Aorta (tissue), 5 donors: ENCODE measurements at places on chromosomes 1 and 21.

GRCh38 chr1:3074297-3074741 lies 5.3 kb downstream of the PRDM16 start:
- no peak for DNase-seq

DNA sequence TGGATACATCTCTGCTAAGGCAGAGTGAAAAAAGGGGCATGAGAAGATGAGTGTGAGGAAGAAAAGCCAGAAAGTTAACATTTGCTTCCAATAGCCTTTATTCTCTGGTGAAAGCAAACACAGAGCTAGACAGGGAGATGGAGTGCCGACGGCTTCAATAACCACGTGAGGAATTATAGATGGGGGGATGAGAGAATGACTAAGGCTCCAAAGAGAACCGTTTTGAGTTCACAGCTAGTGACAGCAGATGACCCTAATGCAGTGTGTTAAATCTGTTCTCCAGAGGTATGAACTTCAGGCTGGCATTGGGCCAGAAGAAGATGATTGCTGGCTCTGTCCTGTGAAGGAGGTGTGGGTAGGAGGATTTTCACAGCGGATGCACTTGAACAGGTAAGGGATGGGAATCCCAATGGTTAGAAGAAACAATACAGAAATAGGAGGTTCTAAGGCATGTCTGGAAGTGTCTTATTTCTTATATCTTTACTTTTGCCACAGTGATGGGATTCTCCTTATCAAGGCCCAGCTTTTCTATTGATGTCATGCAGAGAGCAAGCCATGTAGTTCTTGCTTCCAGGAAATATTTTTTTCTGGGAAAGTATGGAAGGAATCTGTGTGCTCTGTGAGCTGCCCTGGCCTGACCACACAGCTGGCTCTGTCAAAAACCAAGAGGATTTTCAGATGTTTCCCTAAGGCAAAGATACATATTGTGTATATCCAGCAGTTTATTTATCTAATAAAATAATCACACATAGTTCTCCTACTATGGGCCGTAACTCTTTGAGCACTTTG lies 573.8 kb downstream of the LTN1 start:
- DNase-seq = no peak

DNA sequence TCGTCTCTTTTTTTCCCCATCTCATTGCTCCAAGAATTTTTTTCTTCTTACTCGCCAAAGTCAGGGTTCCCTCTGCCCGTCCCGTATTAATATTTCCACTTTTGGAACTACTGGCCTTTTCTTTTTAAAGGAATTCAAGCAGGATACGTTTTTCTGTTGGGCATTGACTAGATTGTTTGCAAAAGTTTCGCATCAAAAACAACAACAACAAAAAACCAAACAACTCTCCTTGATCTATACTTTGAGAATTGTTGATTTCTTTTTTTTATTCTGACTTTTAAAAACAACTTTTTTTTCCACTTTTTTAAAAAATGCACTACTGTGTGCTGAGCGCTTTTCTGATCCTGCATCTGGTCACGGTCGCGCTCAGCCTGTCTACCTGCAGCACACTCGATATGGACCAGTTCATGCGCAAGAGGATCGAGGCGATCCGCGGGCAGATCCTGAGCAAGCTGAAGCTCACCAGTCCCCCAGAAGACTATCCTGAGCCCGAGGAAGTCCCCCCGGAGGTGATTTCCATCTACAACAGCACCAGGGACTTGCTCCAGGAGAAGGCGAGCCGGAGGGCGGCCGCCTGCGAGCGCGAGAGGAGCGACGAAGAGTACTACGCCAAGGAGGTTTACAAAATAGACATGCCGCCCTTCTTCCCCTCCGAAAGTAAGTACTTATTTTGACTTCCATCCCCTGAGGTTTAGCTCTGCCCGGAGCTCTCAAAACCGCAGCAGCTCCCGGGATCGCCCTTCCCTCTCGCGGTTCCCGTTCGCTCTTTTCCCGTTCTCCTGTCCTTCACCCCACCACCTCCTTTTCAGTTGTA lies 1.5 kb downstream of the TGFB2 start:
- peak; percentile 59 for DNase-seq

DNA sequence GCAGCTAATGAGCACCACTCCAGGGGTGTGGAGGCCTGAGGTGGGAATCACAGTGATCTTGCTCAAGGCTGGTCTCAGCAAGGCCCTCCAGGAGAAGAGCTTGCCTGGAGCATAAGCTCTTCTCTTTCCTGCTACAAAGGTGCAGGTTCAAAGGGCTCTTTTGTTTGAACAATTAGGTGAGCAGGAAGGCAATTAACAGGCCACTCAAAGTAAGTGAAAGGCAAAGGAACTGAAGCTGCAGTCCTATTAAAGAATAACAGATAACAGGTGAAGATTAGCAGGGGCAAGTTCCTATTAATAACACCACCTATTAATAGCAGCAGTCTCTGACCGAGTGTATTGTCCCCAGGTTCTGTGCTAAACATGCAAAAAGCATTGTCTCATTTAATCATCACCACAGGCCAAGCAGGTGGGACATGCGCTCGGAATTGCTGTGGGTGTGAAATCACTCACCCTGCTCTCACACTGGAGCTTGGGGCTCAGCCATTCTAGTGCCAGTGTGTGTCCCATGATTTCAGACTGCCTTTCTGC lies 113.8 kb downstream of the RHOU start:
- DNase-seq = no peak

DNA sequence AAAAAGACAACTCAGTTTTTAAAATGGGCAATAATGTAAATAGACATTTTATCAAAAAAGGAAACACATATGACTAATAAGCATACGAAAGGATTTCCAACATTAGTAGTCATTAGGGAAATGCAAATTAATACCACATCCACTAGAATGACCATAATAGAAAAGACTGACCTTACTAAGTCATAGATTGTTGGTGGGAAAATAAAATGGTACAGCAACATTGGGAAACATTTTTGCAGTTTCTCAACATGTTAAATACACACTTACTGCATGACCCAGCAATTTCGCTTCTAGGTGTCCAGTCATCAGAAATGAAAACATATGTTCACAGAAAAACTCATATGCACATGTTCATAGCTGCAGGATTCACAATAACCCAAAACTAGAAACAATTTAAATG lies 29.9 kb upstream of the SLC44A3 start:
- DNase-seq = no peak

DNA sequence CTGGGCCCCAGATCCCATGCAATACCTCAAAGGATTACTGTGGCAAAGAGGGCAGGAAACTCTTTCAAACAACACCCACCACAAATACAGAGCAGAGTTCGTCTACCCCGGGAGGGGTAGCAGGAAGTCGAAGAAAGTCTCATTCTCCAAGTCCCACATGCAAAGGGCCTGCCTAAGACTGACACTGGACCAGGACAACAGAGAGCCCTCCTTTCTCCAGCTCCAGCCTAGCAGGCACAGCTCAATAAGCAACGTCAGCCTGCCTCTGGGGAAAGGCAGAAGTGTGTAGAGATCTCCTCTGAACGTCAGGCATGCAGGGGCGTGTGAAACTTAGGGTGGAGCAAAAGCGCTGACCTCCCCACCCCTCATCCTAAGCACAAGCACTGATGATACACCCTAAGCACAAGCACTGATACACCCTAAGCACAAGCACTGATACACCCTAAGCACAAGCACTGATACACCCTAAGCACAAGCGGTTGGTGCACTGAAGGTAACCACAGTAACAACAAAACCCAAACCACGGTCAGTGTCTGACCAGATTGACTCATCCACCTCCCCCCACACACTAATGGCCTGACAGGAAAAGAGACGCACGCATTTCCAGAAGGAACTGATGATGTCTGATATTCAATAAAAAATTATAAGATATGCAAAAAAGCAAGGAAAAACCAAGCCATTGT lies 1.3 kb downstream of the KRTAP12-3 start:
- no peak for DNase-seq

GRCh38 chr1:160428655-160429054 lies 28.3 kb downstream of the VANGL2 start:
- peak; percentile 70 for DNase-seq

GRCh38 chr21:32371913-32372314 lies 20.9 kb downstream of the URB1 start:
- DNase-seq = no peak

DNA sequence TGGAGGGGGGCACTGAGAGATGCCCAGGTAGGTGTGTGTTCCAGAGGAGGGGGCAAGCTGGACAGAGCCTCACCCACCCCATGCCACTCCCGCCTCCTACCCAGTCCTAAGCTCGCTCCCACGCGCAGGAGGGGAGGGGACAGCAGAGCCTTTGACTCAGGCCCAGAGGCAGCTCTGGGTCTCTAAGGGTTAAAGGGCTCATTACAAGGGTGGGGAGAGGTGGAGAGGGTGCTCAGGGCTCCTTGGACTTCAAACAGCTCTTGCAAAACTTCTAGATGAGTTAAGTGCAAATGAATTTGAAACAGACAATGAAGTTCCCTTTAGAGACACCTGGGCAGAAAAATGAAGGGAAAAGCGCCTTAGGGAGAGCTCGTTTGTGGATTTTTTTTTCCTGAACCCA lies 104.2 kb upstream of the CASZ1 start:
- DNase-seq = peak; percentile 42

GRCh38 chr1:239361403-239361802 lies 25.0 kb upstream of the CHRM3 start:
- DNase-seq = no peak

DNA sequence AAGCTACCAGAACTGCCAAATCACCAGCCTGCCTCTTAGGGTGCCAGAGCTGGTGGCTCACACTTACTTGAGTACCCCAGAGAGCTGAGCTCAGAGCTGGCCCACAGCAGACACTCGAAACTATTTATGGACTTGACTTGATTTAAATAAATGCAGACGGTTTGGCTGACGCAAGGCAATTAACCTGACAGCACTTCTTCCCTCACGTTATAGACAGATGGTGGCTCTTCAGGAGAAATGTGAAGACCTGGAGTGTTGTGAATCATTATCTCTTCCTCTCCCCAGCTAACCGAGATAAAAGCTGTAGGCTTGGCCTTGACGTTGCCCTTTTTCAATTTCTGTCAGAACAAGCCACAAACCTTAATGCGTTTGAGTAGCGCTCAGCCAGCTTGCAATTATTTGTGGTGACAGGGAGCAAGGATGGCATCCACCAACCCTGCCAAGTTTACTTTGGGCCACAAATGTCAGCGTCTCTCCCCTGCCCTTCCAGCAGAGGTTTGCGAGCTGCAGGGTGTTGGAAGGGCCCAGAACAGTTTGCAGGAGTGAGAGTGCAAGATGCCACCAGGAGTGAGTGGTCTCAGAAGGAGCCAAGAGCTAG lies 34.0 kb upstream of the BCAR3 start:
- no peak for DNase-seq
